NCI-H1694 (cell line): ENCODE measurements at places on chromosomes 7 and 10.
A peak's percentile ranks its signal among the peaks of the same experiment; 100 is the strongest.

- no peak for DNase-seq
Observed at GRCh38 chr7:141838581-141838980, 2.7 kb downstream of the PRSS37 start.

DNA sequence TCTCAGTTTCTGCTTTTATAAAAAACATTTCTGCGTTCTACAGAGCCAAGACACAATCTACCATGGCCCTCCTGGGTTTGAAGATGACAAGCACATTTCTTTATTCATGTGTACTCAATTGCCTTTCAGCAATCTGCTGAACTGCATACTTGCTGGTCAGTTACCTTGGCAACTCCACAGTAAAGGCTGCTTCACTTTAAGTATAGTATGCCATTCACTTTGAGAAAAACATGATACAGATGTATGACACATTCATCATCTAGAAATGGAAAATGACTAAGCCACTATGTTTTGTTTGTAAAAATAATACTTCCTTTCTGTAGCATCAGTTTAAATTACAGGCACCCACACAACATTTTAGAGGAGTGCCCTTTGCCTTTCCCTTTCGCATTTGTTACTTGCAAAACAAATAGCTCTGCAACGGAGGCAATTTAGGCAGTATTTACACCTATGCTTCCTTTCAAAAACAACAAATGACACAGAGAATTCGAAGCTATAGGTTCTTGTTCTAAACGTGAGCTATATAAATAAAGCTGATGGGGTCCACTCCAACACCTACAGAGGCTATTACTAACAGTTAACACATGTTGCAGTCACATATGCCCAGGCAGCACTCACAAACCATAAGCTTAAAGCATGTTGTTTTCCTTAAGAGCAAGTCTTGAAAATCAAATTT, 23.5 kb downstream of the SGCE start:
- DNase-seq = no peak

GRCh38 chr7:124255041-124255655, 222.3 kb upstream of the TMEM229A start:
- no peak for DNase-seq

DNA sequence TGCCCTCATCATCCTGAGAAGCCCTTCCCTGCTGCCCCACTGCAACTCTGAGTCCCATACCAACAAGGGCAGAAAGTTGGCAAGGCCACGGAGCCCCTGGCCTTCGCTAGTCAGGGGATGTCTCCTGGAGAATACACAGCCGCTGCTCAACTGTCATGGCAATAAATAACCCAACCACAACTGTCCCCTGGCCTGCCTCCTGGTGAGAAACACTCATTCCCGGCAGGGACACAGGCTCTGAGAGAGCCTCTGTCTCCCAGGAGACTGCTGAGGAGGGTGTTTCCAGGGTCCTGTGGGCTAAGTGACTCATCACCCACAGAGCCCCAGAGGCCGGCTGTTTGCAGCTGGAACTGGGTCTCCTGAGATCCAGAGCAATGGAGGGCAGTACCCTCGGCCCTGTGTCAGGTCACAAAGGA, 354.1 kb downstream of the TNS3 start:
- DNase-seq = no peak

DNA sequence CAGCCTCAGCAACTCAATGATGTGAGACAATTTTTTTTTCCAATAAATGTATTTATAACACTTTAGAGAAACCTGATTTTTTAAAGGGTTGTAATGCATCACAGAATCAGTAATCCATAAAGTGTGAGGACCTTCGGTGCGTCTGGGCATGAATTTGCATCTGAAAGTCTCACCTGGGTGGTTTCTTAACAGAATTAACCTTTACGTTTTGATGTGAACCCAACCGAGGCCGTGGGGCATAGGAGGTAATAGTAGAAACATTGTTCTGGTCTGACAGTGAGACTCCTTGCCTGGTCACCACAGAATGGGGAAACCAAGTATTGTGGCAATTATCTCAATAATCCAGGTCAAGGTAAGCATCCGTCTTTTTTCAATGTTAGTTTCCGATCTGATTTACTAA, 114.6 kb downstream of the PRKCQ start:
- DNase-seq = no peak

DNA sequence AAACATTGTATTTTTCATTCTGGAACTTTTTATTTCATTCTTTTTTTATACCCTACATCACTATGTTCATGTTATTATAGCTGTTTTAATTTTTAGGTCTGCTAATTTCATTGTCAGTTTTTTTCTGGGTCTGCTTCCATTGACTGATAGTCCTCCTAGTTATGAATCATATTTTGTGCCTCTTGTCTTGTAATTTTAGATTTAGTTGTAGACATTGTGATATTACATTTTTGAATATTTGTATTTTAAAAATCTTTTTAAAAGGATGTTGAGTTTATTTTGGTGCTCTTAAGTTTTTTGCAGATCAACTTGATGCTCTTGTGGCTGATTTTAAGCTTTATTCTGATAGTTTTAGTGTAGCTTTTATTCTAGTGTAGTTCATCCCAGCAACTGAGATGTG, 57.6 kb downstream of the BTRC start:
- no peak for DNase-seq

DNA sequence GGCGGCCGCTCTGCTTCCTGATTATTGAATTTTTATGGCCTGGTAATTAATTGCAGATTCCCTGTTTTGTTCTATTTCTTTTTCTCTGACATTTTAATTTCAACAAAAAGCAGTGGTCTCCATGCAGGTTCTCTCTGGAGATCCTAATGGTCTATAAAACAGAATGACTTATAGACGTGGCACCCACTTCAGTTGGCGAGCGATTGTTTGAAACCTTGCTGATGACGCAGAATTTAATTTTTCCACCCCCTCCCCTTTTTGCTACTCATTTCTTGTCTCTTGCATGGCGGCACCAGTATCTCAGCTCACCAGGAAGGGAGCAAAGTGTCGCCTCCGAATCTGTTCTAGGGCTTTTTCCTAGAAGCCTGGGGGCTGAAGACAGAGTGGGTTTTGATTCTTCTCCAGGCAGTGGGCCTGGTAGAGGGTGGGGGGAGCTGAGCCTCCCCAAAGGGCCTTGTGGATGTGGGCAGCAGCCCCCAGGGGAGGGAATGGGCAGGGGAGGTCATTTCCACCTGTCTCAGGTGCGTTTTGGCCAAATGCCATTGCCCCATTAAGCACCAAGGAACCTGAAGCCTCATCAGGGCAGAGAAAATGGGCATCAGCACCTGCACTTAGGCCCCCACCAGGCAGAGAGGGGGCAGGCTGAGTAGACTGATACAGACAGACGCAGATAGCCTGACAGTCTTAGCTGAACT, 3.5 kb upstream of the COMTD1 start:
- DNase-seq = no peak

GRCh38 chr7:102841290-102841689, 71.5 kb upstream of the LRRC17 start:
- DNase-seq = no peak

- no peak for DNase-seq
Observed at GRCh38 chr10:127715249-127715648, 21.7 kb upstream of the FOXI2 start.

GRCh38 chr10:114635101-114635500, 23.0 kb downstream of the ABLIM1 start:
- no peak for DNase-seq

DNA sequence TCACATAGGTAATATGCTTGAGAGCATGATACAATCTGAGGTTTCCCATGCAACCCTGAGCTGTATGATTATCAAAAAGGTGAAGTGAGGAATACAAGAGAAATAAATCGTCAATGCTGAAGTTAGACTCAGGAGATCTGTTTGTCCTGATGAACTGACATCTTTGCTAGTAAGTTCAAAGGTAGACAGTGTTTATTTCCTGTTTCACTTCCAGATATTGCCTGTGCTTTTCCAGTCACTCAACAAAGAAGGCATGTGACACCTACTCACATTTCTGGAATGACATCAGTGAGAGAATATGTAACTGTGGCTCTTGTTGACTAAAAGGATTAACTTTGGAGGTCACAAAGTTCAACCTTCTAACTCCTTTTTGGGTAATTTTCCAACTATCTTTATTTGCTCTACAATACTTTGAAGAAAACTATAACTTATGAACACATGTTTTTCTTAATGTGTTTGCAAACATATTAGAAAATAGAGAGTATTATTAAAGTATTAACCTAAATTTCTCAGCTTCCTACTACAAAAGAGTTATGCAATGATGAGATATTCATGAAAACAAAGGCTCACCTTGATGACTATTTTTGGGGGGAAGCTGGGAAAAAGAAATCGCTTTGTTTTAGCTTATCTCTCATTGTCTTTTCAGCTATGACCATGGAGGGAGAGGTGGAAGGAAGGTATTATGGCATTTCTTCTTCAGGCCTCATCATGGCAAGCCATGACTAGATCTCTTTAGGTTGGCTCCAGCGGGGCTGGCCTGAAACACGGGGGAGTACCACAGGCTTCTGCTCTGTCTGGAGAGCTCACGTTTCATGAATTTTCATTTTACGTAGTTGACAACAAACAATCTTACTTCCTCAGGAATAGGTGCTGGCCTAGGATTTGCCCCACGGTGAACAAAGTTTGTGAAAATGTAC, 214.7 kb upstream of the SLC26A5 start:
- DNase-seq = no peak

- DNase-seq = no peak
Observed at GRCh38 chr7:30433082-30433481, 45.5 kb downstream of the NOD1 start.

DNA sequence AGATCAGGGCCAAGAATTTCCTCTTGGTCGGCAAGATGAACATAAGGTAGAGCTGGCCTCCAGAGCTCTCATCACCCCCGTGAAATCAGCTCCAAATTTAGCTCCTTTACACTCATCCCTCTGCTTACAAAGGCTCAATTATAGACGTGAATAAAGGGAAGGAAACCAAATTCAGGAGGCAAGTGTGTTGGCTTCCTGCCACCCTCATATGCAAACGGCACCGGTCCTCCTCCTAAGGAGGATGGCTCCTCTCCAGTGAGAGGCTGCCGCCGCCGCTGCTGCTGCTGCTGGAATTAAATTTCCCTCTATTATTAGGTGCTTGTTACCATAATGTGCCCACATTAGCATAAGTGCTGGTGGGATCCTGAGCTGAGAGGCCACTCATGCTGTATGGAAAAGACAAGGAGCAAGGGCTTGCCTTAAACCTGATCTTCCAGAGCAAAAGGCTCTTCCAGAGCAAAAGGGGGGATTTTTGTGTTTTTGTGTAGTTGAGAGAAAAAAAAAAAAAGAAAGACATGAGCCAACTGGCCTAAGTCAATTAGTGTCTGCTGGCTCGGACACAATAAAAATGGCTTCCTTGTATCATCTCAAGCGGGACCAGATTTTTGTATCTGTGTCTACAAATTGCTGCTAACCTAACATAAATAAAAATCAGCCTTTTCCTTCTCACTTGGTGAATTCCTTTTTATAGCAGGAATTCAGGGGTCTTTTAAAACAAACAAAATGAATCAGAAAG, 68.4 kb downstream of the CDHR3 start:
- peak; percentile 61 for DNase-seq

DNA sequence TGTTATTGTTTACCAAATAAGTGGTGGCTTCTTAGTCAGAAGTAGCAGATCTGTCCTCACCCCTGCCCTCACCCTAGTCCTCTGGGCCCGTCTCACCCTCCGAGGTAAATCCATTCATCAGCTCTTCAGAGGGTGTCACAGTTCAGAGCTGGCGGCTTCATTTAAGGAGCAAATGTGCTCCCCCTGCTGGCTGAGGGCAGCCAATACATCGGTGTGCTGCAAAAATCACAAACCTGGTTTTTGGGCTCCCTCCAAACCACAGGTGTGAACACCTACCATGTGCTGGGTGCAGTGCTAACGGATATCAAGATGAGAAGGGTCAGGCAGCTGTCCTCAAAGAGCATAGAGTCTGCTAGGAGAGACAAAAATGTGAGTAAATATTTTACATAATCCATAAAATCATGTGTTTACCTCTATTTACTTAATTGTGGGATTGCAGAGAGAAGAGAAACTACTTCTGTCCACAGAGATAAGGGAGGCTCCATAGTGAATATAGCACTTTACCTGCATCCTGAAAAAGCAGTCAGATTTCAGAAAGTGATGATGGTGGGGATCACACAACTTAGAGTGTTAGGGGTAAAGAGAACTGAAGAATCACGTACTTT, 15.5 kb upstream of the CRTAC1 start:
- peak; percentile 24 for DNase-seq

DNA sequence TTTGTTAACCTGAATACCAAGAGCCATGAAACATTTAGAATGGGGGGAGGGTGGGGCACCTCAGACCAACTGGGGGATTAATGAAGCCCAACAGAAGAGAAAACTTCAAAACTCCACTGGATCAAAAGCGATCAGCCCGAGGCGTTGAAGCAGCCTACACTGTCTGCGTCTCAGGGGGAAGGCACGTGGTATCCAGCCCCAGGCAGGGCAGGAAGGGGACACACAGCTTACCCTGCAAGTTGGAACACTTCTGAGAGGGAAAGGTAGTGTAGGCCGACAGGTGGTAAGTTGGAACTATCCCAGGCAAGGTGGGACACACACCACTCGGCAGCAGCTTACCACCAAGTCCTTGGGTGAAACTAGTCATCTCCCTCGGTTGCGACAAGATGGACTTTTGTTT, 102.9 kb downstream of the TAX1BP1 start:
- no peak for DNase-seq

DNA sequence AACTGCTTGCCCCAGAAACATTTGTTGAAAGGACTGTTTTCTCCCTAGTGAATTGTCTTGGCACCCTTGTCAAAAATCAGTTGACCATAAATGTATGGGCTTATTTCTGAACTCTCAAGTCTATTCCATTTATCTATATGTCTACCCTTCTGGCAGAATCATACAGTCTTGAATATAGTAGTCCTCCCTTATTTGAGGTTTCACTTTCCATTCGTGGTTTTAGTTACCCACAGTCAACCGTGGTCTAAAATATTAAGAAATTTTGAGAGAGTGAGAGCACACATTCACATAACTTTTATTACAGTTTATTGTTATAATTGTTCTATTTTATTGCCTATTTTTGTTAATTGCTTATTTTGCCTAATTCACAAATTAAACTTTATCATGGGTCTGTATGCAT, 17.4 kb upstream of the CEP41 start:
- DNase-seq = no peak

GRCh38 chr10:69268761-69269416, 9.4 kb upstream of the HK1 start:
- no peak for DNase-seq

DNA sequence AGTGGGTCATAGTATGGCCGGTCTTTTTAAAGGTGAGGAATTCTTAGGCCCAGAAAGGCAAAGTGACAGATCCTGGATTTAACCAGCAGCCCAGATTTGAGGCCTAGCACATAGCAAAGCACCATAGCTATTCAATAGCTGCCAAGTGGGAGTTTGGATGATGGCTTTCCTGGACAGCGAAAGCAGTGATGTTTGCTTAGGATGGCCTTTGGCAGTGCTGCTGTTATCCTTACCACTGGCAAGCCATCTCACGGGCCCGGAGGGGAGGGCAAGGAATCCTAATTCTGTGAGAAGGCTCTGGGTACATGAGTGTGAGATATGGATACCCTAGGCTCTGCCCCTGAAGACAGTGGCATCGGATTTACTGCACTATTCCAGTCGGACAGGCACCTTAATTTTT, 50.4 kb downstream of the TCF7L2 start:
- no peak for DNase-seq

GRCh38 chr10:48501226-48501625, 103.6 kb downstream of the ARHGAP22 start:
- no peak for DNase-seq
